ENCODE measurements at places on chromosomes 1 and 21.

- no peak for DNase-seq
Observed at GRCh38 chr1:29631361-29631760, 395.0 kb downstream of the PTPRU start.

DNA sequence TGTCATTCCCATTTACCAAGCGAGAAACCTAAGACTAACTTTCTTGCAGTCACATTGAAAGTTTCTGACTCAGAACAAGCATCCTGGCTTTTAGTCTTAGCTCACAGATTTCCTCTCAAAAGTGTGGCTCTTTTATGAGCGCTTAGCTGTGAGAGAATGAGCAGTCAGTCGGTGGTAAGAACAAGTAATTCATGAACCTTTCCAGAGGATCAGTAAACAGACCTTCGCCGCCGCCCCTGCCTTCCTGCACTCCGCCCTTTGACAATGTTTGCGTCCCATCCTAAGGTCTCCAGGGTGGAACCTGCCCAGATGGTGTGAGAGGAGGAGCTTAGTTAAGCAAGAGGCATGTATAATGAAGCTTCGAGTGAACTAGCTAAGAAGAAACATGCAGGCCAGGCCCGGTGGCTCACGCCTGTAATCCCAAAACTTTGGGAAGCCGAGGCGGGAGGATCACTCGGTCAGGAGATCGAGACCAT lies 142.4 kb downstream of the GLUL start:
- DNase-seq = no peak

- no peak for DNase-seq
Observed at GRCh38 chr1:209721323-209721722, 16.7 kb downstream of the HSD11B1 start.

GRCh38 chr1:213020016-213020415 lies 4.3 kb upstream of the ANGEL2 start:
- no peak for DNase-seq

DNA sequence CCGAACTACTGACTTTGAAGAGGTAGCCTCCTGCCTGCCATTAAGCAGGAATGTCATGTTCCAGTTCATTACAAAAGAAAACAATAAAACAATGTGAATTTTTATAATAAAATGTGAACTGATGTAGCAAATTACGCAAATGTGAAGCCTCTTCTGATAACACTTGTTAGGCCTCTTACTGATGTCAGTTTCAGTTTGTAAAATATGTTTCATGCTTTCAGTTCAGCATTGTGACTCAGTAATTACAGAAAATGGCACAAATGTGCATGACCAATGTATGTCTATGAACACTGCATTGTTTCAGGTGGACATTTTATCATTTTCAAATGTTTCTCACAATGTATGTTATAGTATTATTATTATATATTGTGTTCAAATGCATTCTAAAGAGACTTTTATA lies 159.8 kb upstream of the SGIP1 start:
- DNase-seq = no peak

DNA sequence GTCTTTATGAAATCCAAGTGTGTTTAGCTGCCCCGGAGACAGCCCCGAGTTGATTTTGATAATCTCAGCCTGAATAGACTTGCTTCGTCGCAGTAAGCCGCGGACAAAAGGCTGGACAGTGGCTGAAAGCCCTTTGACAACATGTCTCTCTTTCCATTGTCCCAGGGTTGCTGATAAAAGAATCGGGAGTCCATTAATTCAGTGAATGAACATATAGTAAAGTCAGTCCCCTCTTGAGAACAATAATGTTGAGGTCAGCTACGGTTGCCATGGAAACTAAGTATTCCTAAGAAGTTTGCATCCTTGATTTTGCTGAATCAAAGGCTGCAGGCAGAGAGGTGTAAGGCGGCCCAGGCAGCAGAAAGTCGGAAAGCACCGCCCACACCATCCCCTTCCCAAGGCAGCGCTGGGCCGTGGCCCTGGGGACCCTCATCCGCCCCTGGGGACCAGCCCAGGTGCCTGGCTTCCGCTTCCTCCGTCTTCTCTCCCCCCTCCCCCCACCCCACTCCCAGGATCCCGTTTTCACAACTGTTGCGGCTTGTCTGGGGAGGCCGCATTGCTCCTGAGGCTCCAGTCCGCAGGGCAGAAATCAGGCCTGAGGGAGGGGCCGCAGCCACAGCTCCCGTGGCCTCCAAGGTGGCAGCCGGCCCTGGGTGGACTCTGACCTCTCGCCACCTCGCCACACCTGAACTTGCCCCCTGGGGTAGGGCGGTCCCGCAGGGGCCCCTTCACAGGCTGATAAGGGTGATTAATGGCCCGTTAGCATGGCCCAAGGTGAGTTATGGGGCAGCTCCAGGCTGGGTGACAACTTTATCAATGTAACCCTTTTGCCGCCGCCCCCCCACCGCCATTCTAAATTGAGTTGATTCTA lies 180.9 kb downstream of the PRDM16 start:
- no peak for DNase-seq

DNA sequence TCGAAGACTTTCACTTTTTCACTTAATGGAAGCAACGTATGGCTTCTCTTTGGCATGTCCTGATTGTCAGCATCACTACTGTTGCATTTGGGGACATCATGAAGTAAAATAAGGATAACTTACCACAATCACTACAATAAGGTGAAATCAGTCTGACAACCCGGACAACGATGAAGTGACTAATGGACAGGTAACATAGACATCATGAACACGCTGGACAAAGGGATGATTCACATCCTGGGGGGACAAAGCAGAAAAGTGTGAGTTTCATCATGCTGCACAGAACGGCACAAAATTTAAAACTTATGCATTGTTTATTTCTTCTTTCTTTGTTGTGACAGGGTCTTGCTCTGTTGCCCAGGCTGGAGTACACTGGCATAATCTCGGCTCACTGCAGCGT lies 53.9 kb downstream of the FH start:
- DNase-seq = no peak
